ENCODE measurements at places on chromosomes 11 and 22.

- no peak for DNase-seq
These were observed 81.4 kb downstream of the KCNQ1 start for GRCh38 chr11:2525941-2526807.

DNA sequence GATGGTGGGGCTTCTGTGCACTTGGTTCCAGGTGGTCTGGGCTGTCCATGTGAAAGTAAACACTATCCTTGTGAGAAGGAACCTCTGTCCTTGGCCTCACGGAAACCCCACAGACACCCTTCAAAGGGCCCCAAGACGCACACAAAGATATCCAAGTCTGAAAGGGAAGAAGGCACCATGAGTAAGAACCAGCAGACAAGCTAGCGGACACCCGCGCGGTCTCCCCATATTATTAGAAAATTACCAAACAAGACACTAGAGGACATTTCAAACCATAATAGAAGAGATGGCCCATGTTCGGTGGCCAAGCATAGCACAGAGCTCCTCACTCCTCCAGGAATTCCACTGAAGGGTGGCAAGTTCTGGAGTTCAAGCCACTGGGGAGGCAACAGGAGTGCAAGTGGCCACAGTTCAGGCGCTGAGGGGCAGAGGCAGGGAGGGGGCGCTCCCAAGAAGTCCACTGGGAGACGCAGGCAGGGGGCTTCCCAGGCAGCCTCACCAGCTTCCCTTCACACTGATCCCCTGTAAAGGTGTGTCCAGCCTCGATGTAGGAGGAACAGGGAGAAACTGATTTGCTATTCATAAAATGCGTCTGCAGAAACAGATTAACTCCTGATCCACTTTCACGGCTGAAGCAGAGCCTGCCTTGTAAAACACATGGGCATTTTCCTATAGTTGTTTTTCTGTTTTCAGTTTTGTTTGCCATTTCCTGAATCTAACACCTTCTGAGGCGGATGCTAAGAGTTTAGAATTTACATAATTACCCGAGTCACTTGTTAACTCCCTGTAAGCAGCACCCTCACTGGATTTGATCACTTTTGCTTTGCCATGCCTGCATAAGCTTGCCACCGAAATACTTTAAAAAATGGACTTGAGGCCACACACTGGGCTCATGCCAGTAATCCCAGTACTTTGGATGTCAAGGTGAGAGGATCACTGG lies 9.1 kb upstream of the PPARA start:
- DNase-seq = no peak

DNA sequence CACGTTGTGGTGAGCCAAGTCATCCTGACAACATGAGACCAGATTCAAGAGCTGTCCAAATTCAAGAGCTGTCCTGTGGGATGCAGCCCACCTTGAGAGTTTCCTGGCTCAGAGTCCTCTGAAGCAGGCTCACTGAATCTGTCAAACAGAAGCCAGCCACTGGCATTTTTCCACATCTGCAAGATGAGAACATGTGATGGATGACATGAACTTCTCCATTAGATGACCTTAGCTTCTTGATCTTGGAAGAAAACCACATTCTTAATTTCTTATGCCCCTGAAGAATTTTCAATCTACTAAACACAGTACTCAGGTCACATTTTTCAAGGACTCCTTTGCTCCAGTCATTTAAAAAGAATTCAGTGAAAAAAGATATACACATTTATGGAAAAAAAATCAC lies 291.0 kb downstream of the GUCY1A2 start:
- DNase-seq = no peak

- no peak for DNase-seq
These were observed 52.7 kb upstream of the HTATIP2 start for GRCh38 chr11:20310596-20311394.

DNA sequence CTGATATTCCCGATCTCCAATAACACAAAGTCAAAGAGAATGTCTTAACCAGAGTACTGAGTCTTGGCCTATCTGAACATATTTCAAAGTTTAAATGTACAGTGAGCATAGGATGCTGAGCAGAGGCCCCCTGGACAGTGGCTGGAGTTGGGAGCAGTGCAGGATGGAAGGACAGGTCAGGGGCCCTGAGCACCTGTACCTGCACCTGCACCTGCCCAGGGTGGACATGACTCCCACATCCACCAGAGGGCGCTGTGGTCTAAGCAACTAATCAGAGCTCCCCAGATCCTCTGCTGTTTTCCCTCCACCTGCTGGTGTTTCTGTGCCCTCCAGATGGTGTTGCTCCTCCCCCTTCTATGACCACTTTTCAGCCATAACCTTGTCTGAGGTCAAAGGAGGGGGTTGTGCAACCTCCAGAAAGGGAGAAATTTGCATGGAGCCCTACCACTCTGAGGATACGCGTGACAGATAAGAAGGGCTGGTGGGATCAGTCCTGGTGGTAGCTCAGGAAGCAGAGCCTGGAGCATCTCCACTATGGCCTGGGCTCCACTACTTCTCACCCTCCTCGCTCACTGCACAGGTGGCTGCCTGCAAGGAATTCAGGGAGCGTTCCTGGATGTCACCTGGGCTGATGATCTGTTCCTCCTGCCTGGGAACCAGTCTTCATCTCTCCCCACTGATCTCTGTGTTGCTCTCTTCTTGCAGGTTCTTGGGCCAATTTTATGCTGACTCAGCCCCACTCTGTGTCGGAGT lies 49.1 kb upstream of the VPREB1 start:
- peak; percentile 42 for DNase-seq

All from LNCaP clone FGC (cell line).